Motor neuron (in vitro differentiated cells): ENCODE measurements at places on chromosomes 7 and 10. TPM values are rescaled to one million over a fixed set of nuclear protein-coding genes. Genes with fewer than 3 reads are reported as not detected.

GRCh38 chr7:79471283-79471682 is 17.8 kb upstream of the MAGI2 start:
- no peak for ATAC-seq

- ATAC-seq = no peak
Observed at GRCh38 chr7:2114052-2114451, 118.7 kb downstream of the MAD1L1 start.

DNA sequence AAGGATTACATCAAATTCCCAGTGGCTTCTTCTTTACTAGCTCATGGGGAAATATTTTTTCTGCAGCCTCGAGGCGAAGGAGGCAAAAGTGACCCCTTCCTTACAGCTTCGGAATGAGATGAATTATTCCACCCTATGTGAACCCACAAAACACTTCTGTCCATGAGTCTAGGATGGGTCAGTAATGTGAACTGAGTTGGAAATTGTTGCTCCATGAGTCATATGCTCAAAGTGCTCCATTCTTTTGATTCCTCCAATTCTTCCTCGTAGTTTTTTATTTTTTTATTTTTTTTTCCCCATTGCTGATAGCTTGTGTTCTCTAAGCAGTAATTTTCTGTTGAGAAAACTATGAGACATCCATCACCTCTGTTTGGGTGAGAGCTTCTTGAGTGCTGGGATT is 31.7 kb upstream of the FAM204A start:
- peak; percentile 89 for ATAC-seq

- ATAC-seq = no peak
Observed at GRCh38 chr10:49153115-49153514, 19.3 kb upstream of the FAM170B start.

DNA sequence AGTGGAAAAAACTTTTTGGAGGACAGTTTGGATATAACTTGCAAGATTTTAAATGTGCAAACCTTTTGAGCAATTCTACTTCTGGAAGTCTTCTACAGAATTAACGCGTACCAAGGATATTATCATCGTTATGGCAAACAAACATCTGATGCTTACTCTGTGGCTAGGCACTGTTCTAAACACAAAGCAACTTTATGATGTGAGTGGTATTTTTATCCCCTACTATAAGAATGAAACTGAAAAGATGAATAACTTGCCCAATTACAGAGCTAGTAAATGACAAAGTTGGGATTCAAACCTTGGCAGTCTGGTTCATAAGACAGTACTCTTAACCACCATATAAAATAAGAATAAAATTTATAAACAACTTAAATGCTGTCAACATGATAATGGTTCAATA is 15.8 kb downstream of the ASZ1 start:
- ATAC-seq = no peak

GRCh38 chr10:308572-309085 is 173.4 kb downstream of the ZMYND11 start:
- no peak for ATAC-seq

CLRN3 gene
- total RNA-seq = not detected in 2 replicates

DNA sequence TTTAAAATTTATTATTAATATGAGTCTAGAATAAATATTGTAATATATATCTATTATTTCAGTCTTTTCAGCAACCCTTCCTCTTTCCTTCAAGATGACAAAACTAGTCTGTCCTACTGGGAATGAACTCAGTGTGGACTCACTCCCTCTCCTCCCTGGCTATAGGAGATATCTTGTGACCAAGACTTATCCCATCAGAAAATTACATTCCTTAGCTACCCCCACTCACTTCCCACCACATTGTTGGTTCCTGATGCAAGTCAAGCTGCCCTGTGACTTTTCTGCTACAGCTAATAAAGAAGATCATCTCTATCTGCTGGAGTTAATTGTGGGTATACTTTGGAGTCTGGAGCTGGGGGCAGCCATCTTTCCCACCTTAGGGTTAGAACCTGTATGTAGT is 28.0 kb upstream of the MCU start:
- no peak for ATAC-seq

DNA sequence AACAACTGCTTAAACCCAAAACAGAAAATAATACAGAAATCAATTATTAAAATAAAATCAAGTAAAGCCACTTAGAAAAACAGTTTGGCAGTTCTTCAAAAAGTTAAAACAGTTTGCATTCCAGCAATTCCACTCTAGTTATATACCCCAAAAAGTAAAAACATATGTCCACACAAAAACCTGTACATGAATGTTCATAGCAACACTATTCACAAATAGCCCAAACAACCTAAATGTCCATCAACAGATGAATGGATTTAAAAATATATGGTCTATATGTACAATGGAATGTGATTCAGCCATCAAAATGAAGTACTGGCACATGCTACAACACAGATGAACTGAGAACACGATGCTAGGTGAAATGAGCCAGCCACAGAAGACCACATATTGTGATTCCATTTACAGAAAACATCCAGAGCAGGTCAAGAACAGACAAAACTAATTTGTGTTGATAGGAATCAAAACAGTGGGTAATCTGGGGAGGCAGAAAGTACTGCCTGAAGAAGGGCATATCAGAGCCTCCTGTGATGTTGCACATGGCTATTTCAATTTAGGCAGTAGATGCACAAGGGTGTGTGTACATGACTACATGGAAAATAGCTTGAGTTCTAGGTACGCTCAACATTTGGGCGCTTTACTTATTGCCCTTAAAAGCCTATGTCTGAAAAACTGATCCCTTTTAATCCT is 66.3 kb downstream of the CYTH3 start:
- no peak for ATAC-seq

CACNA2D1 gene
- 46.9 and 64.7 TPM in 2 replicates for total RNA-seq

GLCCI1 gene
- 9.6 and 14.6 TPM in 2 replicates for total RNA-seq

- ATAC-seq = no peak
Observed at GRCh38 chr10:72840319-72840718, 53.2 kb upstream of the OIT3 start.

- peak; percentile 70 for ATAC-seq
Observed at GRCh38 chr7:48188776-48189520, 17.7 kb downstream of the ABCA13 start.

- ATAC-seq = no peak
Observed at GRCh38 chr7:128877756-128878120, 15.1 kb downstream of the ATP6V1F start.

- ATAC-seq = no peak
Observed at GRCh38 chr10:81027223-81027622, 489.5 kb downstream of the SH2D4B start.

DNA sequence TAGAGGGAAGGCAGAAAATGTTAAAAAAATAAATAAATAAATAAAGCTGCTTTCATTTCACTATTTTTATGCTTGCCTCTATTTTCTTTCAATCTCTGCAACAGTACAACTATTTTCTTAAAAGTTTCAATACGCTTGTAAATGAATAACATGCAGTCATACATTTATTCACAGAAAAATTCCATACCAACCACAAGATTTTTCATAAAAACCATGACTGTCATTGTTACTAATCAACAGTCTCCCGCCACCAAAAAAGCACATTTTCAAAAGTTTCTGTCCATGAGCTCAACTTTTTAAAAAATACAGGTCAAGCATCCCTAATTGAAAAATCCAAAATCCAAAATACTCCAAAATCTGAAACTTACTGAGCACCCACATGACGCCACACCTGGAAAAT is 5.3 kb downstream of the PARD3 start:
- no peak for ATAC-seq

DNA sequence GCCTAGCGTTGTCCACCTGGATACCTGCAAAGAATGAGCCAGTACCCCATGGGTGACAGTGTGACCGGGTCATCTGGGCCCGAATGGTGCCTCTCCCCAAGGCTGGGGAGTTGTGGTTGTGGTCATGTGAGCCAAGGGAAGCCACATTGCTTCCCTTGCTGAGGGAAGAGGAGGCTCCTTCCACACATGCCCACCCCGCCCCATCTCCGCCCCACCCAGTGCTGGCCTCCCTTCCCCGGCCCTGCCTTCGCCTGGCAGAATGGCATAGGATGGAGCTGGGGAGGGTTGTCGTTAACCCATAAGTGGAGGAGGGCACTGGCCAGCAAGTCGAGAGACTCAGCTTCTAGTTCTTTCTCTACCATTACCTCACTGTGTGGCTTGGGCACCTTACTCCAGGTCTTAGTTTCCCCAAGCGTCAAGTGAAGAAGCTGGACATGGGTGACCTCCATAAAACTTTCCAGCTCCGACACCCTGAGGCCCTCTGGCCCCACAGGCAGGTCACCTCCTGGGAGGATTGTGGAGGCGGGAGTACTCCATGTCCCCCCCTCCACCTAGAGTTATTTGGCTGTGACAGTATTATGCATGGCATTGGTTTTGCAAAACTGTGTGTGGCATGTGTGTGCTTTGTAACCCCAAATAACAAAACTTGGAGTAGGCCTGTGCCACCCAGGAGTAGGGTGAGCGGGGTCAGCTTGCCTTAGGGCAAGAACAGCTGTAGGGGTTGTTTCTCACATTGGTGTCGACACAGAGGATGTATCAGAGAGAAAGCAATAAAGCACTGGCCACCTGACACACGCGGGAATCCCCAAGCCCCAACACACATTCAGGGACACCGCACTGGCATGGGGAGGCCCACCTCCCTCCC is 90.5 kb upstream of the MACROH2A2 start:
- ATAC-seq = no peak

HOXA7 gene
- 12.2 and 14.0 TPM in 2 replicates for total RNA-seq

- no peak for ATAC-seq
Observed at GRCh38 chr10:126001576-126001975, 105.2 kb downstream of the FANK1 start.

DNA sequence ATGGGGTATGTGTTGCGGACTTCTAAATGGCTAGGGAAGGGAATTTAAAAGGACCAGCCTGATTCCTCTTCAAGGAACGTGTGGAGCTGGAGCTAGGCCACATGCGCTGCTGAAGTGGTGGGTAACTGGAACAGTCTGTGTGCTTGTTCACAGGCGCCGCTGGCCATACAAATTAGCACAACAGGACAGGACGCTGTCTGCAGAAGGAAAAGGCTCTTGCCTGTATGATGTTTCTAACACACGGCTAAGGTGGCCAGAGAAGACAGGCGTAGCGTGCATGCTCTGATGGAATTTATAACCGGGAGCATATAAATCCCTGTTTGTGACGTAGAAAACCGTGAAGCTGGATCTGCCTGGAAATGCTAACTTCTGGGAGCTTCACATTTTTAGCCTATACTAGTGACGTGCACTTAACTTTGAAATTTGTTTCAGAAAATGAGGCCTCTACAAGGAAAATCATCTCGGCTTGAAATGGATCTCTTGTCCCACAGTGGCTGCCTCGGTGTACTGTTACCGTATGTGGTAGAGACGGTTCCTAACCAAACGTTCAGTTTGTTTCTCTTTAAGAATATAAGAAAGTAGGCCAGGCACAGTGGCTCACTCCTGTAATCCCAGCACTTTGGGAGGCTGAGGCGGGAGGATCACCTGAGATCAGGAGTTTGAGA is 569.4 kb downstream of the PTPRN2 start:
- no peak for ATAC-seq

DNA sequence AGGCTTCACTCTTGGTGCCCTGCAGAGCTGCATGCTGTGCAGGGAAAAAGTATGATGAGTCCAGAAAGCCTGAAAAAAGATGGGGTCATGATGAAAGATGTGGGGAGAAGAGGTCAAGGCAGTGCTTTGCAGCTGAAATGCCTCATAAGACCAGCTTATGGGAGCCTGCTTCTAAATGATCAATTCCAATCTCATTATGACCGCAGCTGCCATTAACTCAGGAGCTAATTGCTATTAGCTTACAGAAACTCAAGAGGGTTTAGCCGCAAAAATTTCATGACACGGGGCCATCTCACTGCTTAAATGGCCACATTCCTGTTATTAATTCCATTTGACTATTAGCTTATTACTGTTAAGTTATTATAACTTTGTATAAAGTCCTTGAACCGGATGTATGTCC is 502.9 kb upstream of the ZMIZ1 start:
- ATAC-seq = no peak

LRRC18 gene
- 0.19 and 0.33 TPM in 2 replicates for total RNA-seq

DNA sequence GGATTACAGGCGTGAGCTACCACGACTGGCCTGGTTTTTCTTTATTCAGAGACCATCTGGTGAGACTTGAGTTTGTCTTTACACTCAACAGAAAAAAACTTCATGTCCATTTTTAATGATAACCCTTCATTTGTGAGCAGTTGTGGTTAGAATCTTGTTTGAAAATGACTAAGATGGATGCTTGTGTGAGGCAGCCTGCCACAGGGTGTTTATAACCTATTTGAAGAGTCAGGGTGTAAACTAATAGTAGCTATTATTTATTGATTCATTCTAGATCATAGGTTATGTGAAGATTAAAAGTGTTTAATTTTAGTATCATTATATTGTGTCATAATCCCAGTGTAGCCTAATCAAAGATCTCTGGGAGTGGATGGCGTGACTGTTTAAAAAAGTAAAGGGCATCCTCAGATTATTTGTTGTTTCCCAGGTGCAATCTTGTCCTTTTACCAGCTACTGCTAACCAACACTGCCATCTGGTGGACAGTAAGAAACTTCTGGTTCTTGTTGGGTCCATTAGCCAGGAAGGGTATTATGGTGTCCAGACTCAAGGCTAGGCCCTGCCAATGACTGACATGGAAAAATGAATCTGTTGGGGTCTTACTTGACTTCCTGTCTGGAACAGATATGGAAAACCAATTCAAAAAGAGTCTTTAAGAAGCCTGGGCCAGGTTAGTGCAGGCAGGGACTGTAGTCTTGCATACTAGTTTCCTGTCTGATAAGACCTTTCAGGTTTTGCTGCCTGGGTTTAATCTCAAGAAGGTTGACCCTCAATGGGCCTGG is 24.9 kb downstream of the NRBF2 start:
- peak; percentile 73 for ATAC-seq

GRCh38 chr7:71708710-71709109 is 576.8 kb downstream of the GALNT17 start:
- no peak for ATAC-seq

HTRA1 gene
- 2.9 and 3.0 TPM in 2 replicates for total RNA-seq

GTF2IRD2 gene
- 17.9 and 22.5 TPM in 2 replicates for total RNA-seq

DNA sequence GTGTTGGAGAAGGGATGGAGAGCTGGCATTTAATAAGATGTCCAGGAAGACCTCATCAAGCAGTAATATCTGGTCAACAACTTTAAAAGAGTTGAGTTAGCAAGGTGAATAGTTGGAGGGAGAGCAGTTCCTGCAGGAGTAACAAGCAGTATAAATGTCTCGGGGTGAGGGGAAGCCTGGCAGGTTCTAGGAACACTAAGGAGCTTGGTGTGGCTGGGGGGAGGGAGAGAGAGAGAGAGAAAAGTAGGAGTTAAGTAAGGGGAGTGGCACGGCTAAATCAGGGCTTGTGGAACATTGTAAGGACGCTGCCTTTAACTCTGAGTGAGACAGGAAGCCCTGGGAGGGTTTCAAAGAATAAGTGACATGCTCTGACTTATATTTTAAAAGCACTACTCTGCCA is 22.0 kb upstream of the LAMB4 start:
- ATAC-seq = no peak

RTKN2 gene
- 0.95 and 1.1 TPM in 2 replicates for total RNA-seq

- no peak for ATAC-seq
Observed at GRCh38 chr10:123103944-123104343, 31.8 kb upstream of the HMX3 start.

GPR37 gene
- 1.4 and 1.7 TPM in 2 replicates for total RNA-seq
